Mesothelial cell of epicardium (in vitro differentiated cells): ENCODE measurements at places on chromosomes 3 and 15.

DNA sequence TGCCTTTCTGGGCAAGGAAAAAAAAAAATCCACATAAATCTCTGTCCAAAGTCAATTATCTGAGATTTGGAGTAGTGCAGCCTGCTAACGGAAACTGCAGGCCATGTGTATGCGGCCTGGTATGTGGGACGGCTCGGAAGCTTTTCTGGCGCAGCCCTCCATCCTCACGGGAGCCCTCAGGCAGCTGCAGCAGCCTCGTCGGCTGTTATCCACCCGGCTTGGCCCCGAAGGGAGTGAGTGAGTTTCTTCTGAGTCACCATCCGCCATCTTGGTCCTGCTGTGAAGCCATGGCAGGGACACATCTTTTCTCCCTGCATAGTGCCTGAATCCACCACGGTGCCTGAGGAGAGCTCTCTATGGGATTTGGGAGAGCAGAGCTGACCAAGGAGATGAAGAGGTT is 62.8 kb downstream of the POLR2M start:
- DNase-seq, result no peak

DNA sequence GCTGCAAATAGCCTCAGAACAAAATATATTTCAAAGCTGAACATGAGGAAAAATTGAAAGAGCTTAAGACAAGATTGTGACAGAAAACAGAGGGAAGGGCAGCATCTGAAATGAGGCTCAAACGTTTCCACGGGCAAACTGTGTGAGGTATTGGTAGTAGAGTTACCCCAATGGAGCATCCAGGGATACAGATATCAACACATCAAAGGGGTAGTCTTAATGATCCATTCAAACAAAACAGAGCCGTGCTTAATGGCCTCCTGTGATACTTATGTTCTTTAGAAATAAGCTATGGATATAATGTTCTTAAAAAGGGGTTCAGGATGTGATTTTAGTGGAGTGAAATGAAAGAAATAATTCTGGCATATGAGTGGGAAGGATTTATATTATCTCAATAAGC is 430.3 kb upstream of the PDZRN3 start:
- DNase-seq, result no peak

DNA sequence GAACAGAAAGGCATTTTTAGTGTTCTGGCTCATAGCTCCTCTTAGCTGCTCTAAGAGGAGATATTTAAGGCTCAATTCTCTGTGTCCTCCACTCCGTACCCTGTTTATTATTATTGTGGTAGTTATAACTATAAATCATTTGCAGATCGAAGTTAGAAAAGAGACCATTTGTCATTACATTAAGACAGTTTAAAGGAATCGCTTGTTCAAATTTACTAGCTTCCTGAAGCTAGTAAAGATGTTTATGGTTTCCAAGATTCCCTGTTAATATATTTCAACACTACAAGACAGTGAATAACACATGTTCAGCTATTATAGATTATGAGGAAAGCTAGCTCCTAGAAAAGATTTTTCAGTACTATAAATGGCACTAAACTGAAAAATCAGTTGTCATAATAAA is 12.6 kb downstream of the ATXN7 start:
- DNase-seq, result no peak

DNA sequence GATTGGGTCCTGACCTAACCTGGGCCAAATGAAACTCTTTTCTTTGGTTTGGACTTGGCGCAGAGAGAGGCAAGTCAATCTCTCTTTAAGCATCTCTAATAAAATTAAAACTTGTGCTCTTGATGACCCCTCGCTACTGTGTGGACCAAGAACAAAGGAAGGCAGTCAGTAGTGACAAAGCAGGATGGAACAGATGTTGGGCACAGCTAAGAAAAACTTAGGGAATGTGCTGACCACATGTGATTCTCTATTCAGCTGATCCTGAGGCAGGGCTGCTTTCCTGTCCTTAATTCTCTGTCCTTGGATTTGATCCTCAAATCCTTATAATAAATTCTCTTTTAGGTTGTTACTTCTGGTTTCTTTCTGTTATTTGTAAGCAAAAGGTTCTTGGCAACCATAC is 259.9 kb downstream of the ZIC1 start:
- no peak for DNase-seq

DNA sequence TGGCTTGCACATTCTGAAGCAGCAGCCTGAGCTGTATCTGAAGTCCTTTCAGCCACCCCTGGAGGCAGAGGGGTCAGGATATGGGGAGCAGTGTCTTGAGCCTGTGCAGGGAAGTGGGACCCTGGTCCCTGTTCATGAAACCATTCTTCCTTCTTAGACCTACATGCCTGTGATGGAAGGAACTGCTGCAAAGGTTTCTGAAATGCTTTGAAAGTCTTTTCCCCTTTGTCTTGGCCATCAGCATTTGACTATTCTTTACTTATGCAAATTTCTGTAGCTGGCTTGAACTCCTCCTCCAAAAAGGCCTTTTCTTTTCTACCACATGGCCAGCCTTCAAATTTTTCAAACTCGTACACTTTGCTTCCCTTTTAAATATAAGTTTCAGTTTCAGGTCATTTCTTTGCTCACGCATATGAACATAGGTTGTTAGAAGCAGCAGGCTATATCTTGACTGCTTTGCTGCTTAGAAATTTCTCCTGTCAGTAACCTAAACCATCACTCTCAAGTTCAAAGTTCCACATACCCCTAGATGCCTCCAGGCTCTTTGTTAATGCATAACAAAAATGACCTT is 62.3 kb downstream of the GALK2 start:
- no peak for DNase-seq

GRCh38 chr3:120608506-120608905 is 12.4 kb downstream of the NDUFB4 start:
- no peak for DNase-seq

DNA sequence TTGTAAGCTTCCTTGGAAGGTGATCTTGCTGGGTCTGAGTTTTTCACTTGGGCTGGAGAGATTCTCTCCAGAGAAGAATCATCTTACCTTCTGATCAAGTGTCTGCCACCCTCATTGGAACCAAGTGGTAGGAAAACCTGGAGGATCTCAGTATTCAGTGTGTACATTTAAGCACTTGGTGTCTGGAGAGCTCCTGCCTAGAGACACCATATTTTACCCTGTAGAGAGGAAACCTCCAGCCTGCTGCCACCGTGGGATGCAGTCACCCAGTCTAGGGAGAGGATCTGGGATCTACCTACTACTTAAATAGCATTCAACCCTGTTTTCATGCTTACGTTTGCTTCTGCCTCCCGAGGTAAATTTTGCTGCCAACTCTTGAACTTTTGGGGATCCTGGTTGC is 274.3 kb downstream of the SV2B start:
- no peak for DNase-seq

- no peak for DNase-seq
Measured at GRCh38 chr15:40332113-40332781, 8.5 kb downstream of the CCDC9B start.

DNA sequence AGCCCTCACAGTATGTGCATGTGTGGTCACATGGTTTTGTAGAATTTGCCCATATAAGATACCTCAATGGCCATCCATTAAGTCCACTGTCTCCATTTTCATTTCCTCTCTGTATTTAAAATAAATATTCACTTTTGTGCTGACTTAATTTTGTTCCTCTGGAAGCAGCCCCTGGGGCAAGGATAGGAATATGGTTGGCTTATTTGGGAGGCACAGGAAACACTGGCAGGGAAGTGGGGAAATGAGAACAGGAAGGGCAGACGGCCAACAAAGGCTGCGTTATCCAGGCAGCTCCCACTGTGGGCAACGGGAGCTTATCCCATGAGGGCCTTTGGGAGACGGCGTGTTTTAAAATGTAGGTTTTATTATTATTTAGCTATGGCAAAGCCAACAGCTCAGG is 148.6 kb downstream of the SHQ1 start:
- DNase-seq, result no peak

GRCh38 chr3:79769229-79769628 is 1.4 kb upstream of the ROBO1 start:
- no peak for DNase-seq

DNA sequence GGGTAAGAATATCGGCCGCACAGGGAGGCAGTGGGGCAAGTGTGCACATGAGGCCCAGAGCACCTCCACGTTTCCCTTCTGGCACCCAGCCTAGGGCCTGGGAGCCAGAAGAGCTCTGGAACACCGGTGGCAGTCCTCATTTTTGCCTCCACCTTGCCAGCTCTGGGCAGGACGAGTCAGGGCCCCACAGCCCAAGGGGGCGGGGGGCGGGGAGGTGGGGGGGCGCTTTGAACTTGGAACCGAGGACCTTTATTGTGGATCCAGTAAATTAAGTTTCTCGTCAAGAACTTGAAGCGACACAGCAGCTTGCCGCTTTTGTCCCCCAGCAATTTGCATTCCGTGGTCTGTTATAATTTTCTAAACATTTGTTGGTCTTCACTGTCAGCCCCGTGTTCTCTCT is 66.8 kb downstream of the SLC6A11 start:
- DNase-seq, result no peak

GRCh38 chr15:35061825-35062737 is 23.0 kb downstream of the NANOGP8 start:
- DNase-seq, result no peak

DNA sequence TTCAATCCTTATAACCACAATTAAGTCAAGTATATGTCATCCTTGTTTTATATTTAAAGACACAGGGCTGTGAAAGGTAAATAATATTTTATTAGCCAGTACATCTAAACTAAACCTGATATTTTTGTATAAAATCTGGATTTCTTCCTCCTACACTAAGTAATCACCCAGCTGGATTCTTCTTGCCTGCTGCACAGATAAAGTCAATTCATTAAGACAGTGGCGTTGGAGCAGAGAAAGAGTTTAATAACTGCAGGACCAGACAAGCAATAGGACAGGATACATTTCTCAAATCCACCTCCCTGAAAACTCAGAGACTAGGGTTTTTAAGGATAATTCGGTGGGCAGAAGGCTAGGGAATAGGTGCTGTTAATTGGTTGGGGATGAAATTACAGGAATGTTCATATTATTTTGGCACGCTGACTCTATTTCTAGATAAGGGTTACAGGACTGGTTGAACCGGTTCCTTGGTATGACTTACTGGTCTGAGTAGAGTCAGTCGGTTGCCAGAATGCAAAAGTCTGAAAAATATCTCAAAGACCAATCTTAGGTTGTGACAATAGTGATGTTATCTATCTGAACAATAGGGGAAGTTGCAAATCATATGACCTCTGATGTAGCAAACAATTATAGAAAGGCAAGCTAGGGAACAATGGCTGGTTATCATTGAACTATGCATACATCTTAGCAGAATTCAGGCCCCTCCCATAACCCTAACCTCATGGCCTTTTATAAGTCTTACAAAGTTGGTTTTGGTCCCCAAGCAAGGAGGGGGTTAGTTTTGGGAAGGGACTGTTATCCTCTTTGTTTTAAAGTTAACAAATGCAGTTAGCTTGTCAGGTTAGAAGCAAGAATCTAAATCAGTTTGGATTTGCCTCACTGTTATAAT is 244.8 kb downstream of the ALCAM start:
- DNase-seq, result no peak
